ENCODE measurements at places on chromosomes 6 and 20.

GRCh38 chr6:4264601-4265000 is 129.2 kb upstream of the ECI2 start:
- DNase-seq, result no peak

GRCh38 chr6:141482796-141483597 is 649.7 kb upstream of the GJE1 start:
- no peak for DNase-seq

DNA sequence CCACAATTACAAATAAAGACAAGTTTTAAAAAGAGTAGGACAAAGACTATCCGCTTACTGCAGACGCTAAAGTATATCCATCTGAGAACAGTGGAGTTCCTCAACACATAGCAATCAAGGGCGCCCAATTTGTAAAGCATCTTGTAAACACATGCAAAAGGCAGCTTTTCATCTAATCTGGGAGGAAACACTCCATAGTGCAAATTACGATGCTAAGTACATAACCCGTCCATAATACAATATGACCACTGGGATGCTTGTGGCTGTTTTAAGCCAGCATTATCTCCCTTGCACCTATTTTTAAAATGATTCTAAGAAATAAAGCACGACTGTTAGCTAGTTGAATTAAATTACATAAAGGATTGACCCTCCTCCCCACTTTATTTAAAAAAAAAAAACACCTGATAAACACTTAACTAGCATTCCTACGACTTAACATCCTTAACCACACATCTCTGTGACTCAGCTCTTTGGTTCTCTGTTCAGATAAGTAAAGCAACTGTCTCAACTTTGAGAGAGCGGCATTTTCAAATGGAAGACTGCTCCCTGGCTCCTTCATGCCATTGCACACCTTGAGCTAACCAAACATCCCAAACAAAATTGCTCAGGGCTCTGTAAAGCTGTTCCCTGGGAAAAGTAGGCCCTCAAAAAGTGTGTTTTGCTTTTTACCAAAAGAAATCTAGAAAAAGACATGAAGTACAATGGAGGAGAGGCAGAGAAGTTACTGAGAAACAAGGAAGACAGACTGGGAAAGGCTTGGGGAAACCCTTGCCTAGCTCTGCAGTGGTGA is 14.2 kb downstream of the SLC22A23 start:
- DNase-seq, result no peak

- DNase-seq, result no peak
Measured at GRCh38 chr6:14975471-14975817, 270.4 kb upstream of the JARID2 start.

- DNase-seq, result no peak
Measured at GRCh38 chr6:167676000-167676665, 150.6 kb upstream of the AFDN start.

GRCh38 chr6:423799-424345 is 32.3 kb downstream of the IRF4 start:
- DNase-seq, result no peak

DNA sequence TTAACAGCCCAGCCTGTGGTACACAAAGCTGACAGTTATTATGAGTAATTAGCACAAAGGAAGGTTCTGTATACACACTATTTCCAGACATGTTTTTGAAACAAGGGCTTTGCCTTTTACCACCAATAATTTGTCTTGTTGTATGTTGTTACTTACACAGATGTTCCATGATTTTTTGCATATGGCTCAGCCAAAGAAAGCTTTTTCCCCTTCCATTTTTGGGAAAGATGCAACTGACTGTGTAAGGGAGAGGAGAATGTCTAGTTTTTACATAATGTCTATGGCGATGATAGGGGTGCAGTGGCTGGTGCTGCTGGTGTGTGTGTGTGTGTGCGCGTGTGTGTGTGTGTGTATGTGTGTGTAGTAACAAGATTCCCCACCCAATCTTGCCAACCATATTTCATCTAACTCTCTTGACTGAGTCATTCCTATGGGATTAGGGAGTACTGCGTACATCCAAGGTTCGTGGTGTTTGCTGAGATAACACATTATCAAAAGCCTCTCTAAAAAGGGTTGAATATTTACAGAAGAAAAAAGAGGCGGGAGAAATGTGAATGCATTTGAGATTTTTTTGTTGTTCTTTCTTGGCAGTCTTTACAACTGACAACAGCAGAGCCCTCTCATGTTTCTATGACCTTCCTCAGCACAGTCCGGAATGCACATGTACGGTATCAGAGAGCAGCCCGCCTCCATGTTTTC is 192.2 kb downstream of the GMPR start:
- no peak for DNase-seq

DNA sequence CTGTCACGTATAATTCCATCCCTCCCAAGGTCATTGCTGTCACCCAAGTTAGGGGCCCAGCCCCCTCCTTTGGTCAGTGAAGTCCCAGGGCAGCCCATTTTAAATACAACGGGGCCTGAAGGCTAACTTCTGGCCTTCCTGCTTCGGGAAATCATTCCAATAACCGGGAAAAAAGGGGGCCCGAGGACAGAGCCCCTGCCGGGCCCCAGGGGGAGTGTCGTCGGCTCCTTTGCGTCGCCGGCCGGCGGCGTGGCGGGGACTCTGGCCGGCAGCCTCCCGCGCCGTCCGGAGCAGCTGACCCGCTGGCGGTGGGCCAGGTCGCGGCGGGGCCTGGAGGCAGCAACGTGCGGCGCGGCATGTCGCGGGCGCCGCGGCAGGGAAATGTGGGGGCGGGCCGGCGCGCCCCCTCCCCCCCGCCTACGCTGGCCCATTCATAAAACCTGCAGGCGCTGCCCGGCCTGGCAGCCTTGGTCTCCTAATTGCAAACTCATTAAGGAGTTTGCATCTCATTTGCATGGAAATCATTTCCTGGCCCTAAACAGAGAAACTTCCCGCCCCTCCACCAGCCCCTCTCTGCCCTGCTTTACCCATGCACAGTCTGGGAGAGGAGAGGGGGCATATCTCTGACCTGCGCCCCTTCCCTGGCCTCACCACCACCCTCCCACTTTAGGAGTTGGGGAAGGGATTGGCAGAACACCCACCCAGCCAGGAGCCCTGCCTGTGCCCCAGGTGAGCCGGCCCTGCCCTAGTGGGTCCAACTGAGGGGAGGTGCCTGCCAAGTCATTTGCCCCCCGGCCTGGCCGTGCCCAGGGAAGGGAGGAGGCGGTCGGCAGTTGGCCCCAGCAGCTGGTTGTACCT is 50.7 kb downstream of the MRPL14 start:
- DNase-seq, result no peak

DNA sequence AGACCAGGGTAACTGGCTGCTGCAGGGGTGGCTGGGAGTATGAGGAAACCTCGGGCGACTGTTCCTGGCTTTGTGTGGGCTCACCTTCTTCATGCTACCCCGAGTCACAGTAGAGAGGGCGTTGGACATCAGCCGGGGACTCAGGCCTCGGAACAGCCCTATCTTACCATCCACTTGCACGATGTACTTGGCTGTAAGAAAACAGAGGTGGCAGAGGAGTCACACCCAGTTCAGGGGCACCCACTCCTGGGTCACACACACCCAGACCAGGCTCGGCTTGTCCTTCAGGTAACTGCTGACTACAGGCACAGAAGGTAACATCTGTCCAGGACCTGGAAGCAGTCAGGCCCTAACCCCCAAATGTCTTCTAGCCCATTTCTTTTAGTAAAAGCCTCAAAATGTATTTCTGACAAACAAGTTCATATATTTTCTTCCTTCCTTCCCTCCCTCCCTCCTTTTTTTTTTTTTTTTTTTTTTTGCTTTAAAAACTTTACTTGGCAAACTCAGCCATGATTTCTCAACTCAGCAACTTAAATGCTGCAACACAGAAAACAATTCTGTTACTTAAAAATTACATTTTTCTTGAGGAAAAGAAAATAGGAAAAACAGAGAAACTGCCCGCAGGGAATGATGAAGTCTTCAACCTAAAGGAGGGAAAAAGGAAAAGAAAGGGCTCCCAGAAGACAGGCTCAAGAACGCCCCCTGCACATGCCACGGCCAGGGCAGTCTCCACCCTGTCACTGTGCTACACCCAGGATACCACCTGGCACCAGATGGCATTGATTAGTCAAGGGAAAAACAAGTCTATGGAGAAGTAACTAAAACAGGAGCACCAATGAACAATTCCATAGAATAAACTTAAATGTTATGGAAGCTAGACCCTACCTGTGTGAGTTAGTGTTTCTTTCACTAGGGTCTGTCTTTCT is 7.3 kb downstream of the MTCH1 start:
- no peak for DNase-seq

DNA sequence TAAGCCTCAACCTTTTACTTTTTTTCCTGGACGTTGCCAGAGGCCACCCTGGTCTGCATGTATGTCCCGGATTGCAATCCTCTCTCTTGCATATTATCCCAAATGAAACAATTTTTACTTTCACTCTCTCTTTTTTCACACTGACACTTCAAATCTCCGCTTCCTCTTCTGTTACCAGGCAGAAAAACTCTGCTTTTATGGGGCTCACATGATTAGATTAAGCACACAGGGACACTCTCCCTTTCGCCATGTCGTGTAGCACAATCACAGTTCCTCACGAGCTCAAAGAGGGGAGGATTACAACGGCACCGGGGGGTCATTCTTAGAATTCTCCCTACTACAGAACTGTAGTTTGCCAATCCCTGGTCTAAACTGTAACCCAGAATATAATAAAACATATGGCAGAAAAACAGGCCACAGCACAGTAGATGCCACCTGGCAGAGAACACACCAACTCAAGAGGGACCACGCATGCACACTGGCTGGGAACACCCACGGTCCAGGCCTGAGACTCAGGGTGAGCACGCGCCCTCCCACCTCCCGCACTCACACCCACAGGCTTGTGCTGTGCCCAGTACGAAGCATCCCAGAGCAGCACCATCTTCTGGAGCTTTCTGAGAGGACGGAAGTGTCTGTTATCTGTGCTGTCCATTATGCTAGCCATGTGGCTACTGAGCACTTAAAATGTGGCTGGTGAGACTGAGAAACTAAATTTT is 288.7 kb downstream of the KIF16B start:
- DNase-seq, result no peak
